ENCODE measurements at places on chromosomes 5 and 9.

GRCh38 chr5:79512471-79513307 lies 1.2 kb downstream of the HOMER1 start:
- DNase-seq = no peak

- no peak for DNase-seq
Measured at GRCh38 chr9:34256987-34257585, 72.0 kb downstream of the KIF24 start.

DNA sequence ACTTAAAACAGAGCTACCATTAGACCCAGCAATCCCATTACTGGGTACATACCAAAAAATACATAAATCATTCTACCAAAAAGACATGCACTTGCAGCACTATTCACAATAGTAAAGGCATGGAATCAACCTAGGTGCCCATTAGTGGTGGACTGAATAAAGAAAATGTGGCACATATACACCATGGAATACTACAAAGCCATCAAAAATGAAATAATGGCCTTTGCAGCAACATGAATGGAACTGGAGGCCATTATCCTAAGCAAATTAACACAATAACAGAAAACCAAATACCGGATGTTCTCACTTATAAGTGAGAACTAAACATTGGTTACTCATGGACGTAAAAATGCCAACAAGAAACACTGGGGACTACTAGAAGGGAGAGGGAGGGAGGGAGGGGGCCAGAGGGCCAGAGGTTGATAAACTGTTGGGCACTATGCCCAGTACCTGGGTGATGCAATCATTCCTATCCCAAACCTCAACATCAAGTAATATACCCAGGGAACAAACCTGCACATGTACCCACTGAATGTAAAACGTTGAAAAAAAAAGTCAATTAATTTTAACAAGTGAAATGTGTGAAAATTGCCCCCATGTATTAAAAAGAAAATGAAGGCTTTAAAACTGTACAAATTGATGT lies 24.5 kb upstream of the GPR150 start:
- DNase-seq = no peak

DNA sequence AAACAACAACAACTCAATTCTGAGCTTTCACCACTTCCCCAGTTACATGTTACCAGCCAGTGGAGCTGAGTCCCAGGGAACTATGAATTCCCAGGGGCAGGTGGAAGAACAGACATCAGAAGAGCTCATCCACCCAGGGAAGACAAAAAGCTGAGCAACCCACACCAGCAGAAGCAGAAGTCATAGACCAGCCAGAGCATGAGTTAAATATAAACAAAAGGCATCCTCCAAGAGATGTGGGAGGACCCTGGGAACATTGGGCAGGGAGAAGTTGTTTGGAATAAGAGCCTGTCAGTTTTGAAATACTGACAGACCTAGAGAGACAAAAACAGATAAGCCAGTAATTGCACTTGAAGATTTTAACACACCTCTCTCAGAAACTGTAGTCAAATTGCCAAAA lies 102.3 kb upstream of the LMX1B start:
- no peak for DNase-seq

DNA sequence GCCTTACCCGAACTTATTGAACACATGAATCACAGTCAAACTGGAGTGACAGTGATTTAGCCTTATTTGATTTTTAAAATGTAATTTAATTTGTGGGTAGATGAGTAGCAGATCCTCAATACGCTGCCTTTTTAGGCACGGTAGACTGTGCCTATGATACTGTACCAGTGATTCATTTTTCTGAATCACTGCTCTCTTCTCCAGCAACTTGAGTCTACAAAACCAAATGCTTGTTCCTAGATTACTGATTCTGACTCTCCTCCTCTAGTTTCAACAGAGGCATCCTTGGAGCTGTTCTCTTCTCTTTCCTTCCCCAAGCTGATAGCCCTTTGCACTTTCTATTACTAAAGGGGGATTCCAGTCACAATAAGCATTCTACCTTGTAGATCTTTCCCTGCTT lies 94.3 kb upstream of the IL7R start:
- DNase-seq = no peak

DNA sequence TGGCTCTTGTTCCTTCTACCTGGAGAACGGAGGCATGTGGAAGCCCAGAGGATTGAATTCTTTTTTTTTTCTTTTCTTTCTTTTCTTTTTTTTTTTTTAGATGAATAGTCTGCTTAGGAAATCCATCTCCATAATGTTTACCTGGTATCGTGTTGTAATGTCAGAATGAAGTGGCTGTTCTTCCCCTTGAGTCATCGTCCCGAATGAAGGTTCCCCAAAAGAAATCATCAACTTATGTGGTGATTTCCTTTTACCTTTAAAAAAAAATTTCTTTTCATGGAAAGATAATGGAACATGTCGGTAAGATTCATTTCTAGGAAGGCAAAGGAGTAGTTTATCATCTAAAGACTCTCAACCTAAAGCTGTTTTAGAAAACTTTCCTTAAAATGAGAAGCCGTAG lies 59.7 kb downstream of the DOCK8 start:
- DNase-seq = no peak

Data from substantia nigra (tissue), 51 donors.